Lower lobe of right lung (tissue), 2 donors: ENCODE measurements at places on chromosomes 11 and 22.

GRCh38 chr11:92728628-92729027 lies 240.8 kb upstream of the MTNR1B start:
- no peak for DNase-seq

DNA sequence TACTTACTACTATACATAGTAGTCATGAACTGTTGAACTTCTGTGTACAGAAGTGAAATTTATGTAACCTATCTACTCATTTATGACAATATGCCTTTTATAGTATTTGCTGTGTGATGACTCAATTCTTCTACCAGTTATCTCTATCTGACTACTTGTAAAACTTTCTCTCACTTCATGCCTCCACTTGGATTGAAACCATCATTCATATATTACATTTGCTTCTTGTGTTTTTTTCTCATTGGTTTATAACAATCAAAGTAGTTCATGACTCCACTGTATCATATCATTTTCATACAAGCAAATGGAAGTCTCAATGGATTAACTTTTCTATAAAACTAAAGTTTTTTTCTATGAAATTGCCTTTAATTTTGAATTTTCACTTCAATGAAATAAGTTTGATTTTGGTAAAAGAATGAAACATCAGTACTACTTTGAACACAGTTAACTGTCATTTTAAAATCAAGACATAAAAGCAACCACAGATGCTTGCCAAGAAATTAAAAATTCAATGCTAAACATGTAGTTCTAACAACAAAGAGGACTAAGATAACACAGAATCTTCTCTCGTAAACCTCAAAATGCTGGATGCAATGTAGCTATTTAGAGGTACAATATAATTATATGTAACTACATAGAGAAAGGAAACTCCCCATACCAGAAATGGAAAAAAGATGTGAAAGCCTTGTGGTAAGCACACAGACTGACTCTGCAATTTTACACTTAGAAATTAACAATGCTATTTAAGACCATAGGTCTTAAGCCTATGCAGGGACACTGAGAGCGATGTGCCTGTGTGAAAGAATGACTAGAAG lies 27.6 kb upstream of the EXPH5 start:
- no peak for DNase-seq

DNA sequence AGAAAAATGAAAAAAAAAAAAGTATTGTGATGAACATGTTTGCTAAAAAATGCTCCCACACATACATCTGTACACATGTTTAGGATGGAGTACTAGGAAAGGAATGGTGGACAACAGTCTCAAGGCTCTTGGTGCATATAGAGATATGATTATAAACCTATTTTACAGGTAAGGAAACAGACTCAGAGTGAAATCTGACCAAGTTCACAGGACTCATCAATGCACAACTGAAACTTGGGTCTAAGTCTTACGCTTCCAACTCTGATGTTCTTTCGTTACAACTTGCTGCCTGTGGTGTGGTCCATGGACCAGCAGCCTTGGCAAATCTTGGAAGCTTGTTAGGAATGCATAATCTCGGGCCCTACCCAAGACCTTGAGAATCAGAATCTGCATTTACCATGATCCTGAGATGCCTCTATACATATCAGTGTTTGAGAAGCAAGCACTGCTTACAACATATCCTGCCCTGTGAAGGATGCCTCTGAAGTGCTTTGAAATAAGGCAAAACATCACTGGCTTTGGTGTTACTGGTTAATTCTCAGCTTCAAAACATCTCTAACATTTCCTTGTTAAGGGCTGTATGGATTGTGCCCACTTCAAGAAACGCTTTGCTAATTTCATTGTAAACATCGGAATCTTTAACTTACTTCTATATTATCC lies 39.9 kb upstream of the NUP160 start:
- DNase-seq = no peak

GRCh38 chr11:45288339-45288738 lies 2.2 kb upstream of the SYT13 start:
- DNase-seq = no peak

DNA sequence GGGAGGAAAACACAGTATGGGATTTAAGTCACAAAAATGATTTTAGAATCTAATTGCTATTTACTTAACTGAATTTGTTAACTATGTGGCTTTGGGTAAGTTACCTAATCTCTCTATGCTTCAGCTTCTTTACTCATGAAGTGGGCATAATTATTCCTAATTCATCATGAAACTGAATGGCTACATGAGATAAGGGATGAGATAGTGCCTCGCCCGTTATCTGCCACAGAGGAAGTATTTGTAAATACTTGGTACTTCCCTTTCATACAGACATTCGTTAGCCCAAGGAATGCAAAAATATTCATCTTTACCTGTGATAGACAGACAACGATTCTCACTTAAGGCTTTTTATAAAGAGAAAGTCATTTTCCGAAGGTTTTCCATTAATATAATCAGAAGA lies 221.2 kb upstream of the BLID start:
- no peak for DNase-seq

GRCh38 chr22:37428649-37429586 lies 1.6 kb upstream of the ELFN2 start:
- no peak for DNase-seq

GRCh38 chr11:65576232-65576866 lies 496 bp downstream of the EHBP1L1 start:
- peak; percentile 77 for DNase-seq

GRCh38 chr11:120985718-120986569 lies 38.0 kb upstream of the TBCEL start:
- peak; percentile 66 for DNase-seq

DNA sequence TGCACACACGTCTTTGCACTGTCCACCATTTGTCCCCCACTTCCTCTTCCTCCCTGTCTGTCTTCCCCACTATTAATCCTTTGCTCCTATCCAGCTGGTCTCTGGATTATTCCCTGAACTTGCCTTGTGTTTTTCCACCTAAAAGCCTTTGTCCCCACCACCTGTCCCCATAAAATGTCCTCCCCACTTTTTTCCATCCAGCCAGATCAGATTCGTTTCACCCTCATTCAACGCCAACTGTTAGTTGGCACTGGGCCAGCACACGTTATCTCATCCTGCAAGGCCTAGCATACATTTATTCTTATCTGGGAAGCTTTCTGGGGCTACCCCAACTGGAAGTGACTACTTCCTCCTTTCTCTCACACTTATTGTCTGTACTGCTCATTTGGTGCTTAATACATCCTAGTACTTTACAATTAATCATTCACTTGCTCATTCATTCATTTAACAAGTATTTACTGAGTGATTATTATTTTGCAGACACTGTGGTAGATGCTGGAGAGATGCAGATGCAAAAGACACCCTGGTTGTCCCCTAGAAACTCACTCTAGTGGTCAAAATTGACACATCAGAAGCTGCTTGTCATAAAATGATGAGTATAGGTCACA lies 96.2 kb downstream of the RASSF10 start:
- no peak for DNase-seq
